Muscle of back (tissue), 13 donors: ENCODE measurements at places on chromosomes 6 and 20. TPM values are rescaled to one million over a fixed set of nuclear protein-coding genes. Genes with fewer than 3 reads are reported as not detected.
A peak's percentile ranks its signal among the peaks of the same experiment; 100 is the strongest.

DNA sequence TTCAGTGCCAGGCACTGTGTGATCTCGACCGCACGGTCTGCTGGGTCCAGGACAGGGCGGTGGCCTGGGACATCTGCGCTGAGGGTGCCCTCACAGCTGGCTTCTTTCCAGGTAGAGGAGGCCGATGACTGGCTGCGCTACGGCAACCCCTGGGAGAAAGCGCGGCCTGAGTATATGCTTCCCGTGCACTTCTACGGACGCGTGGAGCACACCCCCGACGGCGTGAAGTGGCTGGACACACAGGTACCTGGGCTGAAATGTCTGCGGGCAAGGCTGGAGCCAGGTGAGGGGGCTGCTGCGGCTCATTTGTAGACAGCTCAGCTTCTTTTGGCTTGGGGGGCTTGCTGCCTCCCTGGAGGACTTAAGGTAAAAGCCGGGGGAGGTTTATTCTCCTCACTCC is 26.6 kb downstream of the PYGB start:
- DNase-seq = no peak

DNA sequence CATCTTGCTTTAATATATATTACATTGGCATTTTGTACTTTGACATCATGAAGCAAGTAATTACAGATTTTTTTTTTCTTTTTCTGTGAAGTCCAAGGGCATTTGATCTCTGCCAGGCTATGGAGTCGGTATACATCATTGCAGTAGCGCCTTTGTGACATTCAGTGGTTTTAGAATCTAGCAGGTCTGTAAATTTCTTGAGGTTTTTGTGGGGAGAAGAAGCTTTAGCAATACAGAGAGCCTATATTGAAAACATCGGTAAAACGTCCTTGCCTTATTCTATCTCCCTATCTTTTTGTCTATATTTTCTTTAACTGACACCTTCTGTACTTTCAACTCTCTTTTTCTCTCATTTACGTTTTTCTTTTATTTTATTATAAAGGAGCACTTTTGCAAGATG is 47.2 kb downstream of the DUSP22 start:
- DNase-seq = no peak

- DNase-seq = no peak
Observed at GRCh38 chr20:48795732-48796131, 32.1 kb downstream of the PREX1 start.

- peak; percentile 28 for DNase-seq
Observed at GRCh38 chr6:130159956-130160355, 62.8 kb downstream of the SAMD3 start.

- DNase-seq = no peak
Observed at GRCh38 chr20:35891375-35891774, 62.9 kb downstream of the SCAND1 start.

DNA sequence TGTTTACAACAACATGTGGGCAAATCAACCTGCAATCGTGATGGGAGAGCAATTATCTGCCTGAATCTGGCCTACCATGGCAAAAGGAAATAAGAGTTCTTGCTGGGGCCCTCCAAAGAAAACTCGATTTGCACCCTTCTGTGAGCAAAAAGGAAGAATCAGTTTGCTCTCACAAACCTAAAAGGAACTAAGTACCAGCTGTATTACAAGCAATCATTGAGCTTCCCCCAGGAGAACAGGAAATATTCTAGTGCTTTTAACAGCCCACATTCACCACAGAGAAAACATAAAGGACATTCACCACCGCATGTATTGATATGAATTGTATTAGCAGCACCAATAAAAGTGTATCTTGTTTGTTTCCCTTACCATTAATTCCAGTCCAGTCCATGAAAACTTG is 75.0 kb downstream of the MBOAT1 start:
- no peak for DNase-seq

The PHACTR3 gene
- polyA plus RNA-seq = 10.0 TPM

The ZKSCAN3 gene
- polyA plus RNA-seq = 4.5 TPM

The ISM1 gene
- 5.4 TPM for polyA plus RNA-seq

The QRSL1 gene
- 12.4 TPM for polyA plus RNA-seq

The CST4 gene
- polyA plus RNA-seq = not detected

The HSPA1L gene
- polyA plus RNA-seq = 4.0 TPM
